ENCODE measurements at places on chromosomes 7 and 10.

DNA sequence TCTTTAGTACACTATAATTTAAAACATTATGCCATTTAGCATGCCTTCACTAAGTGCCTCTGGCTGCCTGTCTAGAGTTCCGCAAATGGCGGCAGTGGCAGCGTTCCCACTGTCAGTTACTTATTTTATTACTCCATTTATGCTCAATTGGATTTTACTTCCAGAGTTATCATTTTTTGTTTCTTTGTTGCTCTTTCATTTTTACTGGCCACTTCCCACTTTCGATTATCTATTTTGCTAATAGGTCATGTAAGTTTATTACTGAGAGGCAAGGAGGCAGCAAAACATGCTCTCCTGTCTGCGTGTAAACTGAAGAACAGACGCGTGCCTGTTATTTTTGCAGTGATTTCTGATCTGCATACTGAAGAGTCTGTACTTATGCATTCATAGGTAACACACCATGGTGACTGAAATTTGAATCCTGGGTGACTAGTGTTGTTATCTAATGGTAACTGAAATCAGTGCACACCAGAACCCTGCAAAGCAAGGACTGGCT, 23.1 kb downstream of the KDM7A start:
- no peak overlapping the region for H3K4me3 ChIP-seq
- no peaks in the 10 kb centered on the region for H3K27me3 ChIP-seq
- DNase-seq: no peak
- H3K27ac ChIP-seq: no peak overlapping the region
- no peaks in the 10 kb centered on the region for H3K36me3 ChIP-seq
- peaks cover 11% of the 10 kb centered on the region for H3K4me1 ChIP-seq

DNA sequence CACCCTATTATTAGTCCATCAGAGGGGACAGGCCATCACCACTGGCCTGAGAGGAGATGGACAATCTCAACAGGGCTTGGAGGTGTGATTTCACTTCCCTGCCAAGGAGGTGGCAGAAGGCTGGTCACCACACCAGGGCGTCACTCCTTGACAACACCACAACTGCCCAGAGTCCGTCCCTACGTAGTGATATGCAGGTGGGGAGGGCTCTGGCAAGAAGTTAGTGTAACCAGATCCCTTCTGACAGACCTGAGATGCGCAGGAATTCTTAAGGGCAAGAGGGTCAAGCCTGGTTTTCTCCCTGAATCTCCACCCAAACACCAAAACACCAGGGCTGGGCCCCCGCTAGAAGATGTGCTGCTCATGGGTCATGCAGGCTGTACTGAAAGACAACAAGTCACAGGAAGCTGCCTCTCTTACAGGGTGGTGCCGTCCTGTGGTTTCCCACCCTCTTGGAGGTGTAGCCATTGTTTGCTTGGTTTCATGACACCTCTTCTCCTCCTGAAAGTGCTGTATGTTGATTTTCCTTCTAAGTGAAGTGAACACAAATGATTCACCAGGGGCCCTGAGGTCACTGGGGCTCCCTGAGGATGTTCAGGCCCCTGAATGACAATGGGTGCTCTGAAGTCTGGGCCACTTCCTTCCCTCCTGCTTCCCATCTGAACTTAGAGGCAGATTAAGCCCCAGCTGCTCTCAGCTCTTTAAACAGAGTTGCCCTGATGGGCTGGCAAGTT, 27.1 kb downstream of the ATXN7L1 start:
- DNase-seq: no peak
- H3K27me3 ChIP-seq: peaks cover 6% of the 10 kb centered on the region

- no peak overlapping the region for H3K4me3 ChIP-seq
- DNase-seq: peak; percentile 47
- no peaks in the 10 kb centered on the region for H3K36me3 ChIP-seq
Observed at GRCh38 chr10:98748298-98748697, 301.6 kb upstream of the HPS1 start.

- H3K27me3 ChIP-seq: no peaks in the 10 kb centered on the region
- H3K4me3 ChIP-seq: no peak overlapping the region
- H3K4me1 ChIP-seq: no peaks in the 10 kb centered on the region
- no peak for DNase-seq
- H3K27ac ChIP-seq: no peak overlapping the region
Observed at GRCh38 chr10:121873236-121873635, 54.6 kb downstream of the ATE1 start.

DNA sequence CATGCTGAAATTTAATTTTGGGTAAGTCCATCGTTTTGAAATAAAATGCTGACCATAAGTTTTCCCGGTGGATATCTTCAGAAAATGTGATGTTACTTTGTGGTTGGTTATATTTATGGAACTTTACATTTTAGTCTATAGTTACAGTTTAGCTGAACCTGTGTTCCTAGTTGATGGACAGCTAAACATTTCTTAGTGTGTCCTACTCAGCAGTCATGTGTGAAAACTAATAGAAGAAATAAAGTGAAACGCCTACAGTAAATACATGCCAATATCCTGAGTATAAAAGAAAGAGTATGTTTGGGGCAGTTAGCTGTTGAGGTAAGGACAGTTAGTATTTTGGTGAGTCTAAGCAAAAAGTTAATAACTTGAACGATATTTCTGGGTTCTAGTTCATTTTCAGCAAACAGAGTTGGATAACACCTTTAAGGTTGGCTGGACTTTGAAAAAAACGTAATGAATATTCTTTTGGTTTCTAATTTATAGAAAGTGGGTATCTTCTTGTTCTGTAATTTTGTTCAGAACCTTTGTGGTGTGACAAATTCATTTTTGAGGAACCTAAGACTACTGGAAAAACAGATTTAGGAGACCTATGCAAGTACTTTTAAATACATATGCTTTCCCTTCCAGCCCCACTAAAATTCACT, 28.7 kb downstream of the LCOR start:
- no peak overlapping the region for H3K4me3 ChIP-seq
- H3K27ac ChIP-seq: no peak overlapping the region
- DNase-seq: no peak
- H3K36me3 ChIP-seq: peaks cover 6% of the 10 kb centered on the region
- peaks cover 11% of the 10 kb centered on the region for H3K4me1 ChIP-seq
